ENCODE measurements at places on chromosomes 4 and X. TPM values are rescaled to one million over a fixed set of nuclear protein-coding genes. Genes with fewer than 3 reads are reported as not detected.

Gene MAGEA9B
- total RNA-seq: not detected

Gene AWAT2
- not detected for total RNA-seq

Gene DCAF8L2
- total RNA-seq: not detected

Gene PPBP
- not detected for total RNA-seq

Gene FGB
- total RNA-seq: 37.0 TPM

Gene P2RY4
- total RNA-seq: 1.3 TPM

Gene PRDM8
- not detected for total RNA-seq

Gene TMEM33
- 65.1 TPM for total RNA-seq

Gene ARR3
- not detected for total RNA-seq

Gene MSL3
- 28.5 TPM for total RNA-seq

Gene ENPEP
- 1.7 TPM for total RNA-seq

All from ascending aorta (tissue), 2 donors.